ENCODE measurements at places on chromosomes 6 and 20.

GRCh38 chr6:34305497-34305896, 56.7 kb upstream of the SMIM29 start:
- DNase-seq, result no peak

DNA sequence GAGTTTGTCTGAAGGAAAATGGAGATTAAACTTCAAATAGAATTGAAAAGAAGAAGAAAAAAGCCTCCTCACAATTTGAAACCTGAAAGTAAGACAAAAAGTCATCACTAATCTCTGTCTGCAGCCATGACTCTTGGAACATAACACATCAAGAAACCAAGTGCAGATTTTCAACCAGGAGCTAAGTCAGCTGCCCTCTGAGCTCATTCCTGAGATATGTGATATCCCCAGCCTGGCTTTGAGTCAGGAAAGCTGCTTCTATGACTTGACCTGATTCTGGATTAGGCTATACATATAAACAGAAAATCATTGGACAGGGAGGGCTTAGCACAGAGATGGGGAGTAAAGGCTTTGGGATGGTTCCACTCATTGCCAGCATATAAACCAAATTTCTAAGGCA, 891.4 kb downstream of the TFAP2A start:
- no peak for DNase-seq

GRCh38 chr6:130760006-130760405, 67.2 kb upstream of the SMLR1 start:
- no peak for DNase-seq

GRCh38 chr20:47061549-47061948, 166.9 kb downstream of the EYA2 start:
- DNase-seq, result no peak

DNA sequence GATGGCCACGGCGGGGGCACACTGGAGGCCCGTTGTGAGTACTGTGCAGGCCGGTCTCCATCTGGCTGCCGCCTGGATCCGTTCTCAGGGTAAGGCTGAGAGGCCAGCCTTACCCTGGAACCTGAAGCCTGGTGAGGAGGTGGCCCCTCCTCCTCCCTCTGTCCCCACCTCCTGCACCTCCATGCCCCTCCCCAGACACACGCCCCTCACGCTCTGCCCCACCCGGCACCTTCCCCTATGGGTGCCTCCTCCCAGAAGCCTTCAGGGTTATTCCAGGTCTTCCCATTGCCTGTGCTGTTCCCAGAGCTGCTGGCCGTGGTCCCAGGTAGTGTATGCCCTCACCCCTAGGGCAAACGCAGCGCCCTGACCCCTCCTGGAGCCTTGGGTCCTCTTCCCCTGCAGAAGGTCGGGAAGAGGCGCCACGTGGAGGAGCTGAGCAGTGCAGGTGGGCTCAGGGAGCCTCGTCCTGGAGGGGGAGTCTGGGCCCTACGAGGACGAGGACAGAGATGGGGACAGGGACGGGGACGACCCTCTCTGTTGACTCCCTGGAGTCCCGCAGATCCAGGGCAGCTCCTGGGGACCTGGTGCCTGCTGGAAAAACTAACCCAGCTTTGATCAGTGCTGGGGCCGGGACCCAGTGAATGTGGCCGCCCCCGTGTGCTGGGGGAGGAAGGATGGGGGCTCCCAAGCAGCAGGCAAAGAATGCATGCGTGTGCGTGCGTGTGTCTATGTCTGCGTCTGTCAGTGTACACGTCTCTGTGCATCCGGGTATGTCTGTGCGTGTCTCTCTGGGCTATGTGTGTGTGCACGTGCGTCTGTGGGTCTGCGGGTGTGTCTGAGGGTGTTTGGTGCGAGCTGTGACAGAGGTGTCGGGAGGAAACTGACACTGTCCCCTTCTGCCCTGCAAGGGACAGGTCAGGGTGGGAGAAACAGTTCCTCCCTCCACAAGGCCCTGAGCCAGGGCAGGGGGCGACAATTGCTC, 8.2 kb upstream of the HRH3 start:
- DNase-seq, result no peak

DNA sequence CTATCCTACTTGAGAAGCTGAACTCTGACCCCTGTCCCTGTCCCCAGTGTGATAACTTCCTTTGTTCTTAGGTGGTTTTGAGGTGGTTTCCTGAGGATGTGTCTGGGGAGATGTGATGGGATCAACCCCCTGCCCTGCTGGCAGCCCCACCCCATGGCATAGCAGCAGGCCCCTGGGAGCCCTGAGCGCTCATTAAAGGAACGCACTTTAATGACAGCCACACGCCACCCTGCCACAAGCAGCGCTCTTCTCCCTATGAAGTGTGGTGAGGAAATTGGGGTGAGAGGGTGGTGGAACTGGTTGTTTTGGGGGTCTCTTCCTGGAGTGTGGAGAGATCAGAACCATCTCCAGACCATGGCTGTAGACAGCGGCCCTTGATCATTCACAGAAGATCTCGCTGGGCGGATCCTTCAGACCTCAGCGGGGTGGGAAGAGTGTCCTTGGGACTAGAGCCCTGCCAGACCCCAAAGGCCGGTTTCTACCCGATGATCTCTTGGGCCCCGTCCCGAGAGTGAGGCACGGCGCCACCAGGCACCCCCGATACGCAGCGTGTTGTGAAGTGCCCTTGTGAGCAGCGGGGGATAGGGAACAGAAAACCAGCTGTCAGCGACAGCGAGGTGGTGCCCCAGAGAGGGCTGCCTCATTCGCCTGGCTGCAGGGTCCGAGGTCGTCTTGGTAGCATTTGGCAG, 45.4 kb downstream of the SYNJ2 start:
- no peak for DNase-seq

DNA sequence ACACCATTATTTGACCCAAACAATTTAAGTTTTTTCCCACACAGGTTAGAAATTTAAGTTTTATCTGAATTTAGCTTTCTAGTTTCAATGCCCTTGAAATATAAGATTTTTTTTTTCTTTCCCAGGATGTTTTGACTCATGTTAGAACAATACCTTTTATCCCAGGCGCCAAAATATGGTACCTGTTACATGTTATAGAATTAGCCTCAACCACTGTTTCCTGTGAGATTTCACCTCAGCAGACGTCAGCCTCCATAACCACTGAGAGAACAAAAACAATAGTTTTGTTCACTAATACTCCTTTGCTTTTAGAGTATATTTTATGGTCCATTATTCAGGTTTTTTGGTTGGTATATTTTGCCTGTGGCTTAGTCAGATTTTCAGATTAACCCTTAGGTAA, 302.9 kb downstream of the CDKAL1 start:
- no peak for DNase-seq

DNA sequence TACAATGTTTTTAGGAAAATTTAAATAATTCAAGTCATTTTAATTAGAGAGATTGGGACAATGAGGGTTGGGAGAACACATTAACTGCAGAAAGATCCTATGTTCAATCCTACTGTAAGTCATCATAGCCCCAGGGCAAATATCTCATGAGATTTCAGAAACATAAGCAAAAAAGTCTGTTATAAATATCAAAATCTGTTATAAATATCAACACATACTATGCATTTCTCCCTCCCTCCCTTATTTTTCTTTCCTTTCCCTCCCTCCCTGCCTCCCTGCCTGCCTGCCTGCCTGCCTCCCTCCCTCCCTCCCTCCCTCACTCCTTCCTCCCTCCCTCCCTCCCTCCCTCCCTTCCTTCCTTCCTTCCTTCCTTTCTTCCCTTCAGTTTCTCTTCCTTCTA, 267.3 kb upstream of the SASH1 start:
- no peak for DNase-seq

- no peak for DNase-seq
Measured at GRCh38 chr20:25382704-25383370, 7.8 kb downstream of the ABHD12 start.

DNA sequence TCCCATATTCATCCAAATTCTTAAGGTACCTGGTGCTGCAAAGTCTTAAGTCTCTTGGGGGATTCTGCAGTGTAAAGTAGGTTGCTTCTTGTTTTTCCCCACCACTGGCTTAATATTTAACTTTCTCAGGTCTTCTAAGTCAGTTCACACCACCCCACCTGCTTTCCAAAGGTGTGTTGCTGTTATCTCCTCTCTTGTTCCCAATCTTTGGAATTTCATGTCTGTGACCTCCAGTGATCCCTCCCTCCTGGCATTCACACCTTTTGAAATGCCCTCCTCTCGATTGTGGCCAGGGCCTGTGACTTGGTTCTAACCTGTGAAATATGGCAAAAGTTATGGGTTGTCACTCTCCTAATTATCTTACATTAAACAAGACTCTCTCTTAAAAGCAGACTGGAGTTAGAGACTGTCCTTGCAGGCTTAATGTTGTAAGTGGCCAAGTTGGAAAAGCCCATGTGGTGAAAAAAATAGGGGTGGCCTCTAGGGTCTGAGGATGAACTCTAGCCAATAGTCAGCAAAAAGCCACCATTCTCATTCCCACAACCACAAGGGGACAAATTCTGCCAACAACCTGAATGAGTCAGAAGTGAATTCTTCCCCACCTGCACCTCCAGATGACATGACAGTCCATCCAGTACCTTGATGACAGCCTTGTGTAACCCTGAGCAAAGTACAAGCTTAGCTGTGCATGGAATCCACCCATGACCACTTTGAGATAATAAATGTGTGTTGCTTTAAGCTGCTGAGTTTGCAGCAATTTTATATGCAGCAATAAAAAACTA, 45.1 kb downstream of the ADGRF1 start:
- no peak for DNase-seq

- DNase-seq, result no peak
Measured at GRCh38 chr6:148617530-148617929, 129.3 kb upstream of the UST start.

GRCh38 chr20:6140947-6141346, 18.1 kb upstream of the FERMT1 start:
- no peak for DNase-seq

All from T-helper 17 cell (primary cell).